ENCODE measurements at places on chromosomes 4 and X.

DNA sequence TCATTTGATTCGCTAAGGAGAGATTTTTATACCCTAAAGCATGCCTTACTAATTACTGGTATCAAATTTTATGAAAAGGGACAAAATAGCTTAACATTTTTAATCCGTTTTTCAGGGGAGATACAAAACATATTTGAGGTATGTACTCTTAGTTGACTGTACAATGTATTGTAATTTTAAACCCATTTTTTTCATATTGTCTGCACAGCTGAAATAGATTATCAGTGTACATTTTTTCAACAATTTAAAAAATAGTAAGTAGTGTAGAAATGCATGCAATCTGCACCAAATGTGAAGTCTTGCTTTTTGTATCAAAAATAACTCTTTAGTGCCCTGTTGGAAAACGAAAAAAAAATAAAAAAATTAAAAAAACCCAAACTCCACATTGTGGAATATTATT is 82.2 kb downstream of the TENM3 start:
- no peak for DNase-seq

GRCh38 chr4:181225616-181226261 is 1017.5 kb upstream of the TENM3 start:
- DNase-seq = no peak

GRCh38 chr4:53986062-53986461 is 78.3 kb downstream of the CHIC2 start:
- no peak for DNase-seq

- DNase-seq = no peak
Measured at GRCh38 chrX:93791304-93791703, 117.3 kb downstream of the FAM133A start.

GRCh38 chr4:184100297-184100885 is 117.3 kb downstream of the ENPP6 start:
- DNase-seq = peak; percentile 46

DNA sequence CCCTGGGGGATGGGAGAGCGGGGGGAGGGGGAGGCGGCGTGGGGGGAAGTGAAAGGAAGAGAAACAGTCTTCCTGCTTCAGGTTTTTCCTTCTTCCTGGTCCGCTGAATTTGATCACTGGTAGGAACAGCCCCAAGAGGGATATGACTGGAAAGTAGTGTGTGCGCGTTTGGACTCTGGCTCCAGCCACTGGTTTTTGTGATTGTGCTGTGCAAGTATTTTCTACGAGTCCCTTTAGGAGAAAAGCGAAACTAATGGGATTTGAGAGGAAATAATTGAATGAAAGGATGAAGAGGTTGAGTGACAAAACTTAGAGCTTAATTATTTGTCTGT is 836 bp downstream of the PRRG1 start:
- DNase-seq = no peak

- DNase-seq = no peak
Measured at GRCh38 chrX:138986866-138987265, 275.3 kb upstream of the FGF13 start.

DNA sequence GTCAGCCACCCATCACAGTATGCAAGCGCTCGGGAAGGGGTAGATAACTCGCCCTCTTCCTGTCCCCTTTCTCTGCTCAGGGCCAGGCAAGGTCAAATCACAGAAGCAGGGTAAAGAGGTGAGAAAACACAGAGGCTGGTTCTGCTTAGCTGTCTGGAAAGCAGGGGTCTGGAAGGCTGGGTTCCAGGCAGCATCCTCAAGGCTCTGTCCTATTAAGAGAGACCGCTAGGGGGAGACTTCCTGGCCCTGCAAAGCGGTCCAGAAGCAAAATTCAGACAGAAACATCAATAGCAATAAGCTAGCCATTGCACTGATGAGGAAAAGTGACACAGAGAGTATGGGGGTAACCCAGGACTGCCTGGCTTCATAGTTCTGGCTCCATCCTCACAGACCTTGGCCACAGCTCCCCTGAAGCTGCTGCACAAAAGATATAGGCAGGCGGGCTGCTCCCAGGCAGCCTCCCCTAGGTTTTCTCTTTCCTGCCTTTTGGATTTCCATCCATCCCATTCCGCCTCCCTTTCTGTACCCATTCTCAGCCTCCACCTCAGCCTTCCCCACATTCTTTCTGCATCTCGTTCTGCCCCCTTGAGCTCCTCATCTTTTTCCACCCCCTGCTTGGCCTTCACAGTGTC is 308.5 kb downstream of the EVC2 start:
- no peak for DNase-seq

DNA sequence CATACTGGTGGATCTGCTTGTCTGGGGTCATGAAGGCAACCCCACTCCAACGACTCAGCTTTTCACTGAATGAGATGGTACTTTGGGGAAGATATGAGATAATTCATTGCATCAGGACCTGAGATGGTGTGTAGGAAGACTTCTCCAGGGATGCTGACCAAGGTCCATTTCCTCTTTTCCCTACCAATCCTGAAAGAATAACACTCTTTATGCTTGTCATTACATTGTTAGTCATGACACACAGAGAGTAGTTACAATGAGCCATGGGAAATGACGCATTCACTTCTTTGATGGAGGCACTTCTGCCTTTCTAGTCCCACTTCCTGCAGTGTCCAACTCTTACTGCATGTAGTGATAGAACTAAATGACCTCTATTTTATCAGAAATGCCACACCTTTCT is 58.6 kb downstream of the AREG start:
- DNase-seq = no peak

DNA sequence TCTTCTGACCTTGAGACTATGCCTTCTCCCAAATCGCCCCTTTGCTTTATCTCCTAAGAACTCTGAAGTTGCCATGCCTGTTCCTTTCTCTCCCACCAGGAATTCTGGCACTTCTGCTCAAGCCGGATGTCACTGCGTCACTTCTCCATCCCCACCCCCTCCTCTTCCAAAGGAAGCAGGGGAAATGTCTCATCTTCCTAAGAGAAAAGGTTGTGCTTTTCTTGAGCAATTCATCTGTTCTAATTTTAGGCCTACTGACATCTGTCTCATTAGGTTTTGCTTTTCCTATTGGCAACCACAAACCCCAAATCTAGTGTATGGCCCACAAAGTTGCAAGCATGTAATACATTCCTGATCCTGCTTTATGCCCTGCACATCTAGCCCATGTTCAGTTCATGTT is 163.1 kb upstream of the PLAC1 start:
- DNase-seq = no peak

- no peak for DNase-seq
Measured at GRCh38 chr4:1082215-1083182, 30.9 kb downstream of the RNF212 start.

DNA sequence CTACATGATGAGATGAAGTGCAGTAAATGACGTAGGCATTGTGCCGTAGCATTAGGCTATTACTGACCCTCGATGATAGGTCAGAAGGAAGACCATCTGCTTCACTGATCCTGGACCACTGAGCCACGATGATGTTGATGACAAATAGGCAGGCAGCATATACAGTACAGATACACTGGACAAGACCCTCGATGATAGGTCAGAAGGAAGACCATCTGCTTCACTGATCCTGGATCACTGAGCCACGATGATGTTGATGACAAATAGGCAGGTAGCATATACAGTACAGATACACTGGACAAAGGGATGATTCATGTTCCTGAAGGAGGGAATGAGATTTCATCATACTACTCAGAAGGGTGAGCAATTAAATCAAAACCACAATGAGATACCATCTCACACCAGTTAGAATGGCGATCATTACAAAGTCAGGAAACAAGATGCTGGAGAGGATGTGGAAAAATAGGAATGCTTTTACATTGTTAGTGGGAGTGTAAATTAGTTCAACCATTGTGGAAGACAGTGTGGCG is 50.9 kb downstream of the BEND4 start:
- DNase-seq = no peak

DNA sequence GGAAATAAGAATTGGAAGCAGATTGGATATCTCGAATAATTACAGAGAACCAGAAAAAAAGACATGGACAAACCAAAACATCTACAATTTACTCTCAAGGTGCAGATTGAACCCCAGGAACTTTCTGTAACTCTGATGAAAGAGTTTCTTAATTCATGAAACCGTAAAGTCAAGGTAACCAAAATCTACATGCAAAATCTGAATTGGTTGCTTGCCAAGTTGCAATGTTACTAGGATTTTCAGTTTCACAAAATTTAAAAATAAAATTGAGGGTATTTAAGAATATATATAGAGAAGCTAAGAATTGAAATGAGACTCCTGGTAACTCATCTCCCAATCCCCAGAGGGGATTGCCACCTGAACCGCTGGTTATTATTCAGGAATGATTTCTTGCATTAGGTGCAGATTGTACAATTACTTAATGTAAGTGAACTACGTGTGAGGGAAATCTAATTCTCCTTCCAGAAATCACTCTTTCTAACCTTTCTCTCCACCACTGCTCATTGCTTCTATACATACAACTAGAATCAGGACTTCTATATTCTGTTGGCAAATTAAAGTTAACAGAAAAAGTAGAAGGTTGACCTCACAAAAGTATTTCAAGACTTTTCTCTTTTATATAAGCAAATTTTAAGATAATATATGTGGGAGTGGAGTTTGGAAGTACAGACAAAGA is 221.5 kb upstream of the NDST4 start:
- DNase-seq = no peak

DNA sequence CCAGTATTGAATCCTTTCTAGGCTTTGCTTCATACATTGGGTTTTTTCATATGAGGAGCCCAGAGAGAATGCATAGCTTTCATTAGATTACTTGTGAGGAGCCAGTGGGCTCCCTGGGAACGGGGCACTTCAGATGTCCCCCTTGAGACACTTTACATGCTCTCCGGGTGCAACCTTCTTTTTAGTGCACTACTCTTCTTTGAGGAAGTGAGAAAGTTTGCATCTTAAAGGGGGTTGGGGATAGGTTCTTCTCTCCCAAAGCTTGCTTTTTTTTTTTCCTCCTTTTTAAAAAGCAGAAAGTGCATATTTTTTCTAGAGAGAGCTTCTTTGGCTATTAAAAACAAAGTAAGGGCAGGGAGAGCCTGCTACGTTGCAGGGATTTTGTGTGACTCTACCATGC is 4.3 kb downstream of the HADH start:
- DNase-seq = no peak

GRCh38 chr4:137647375-137647774 is 115.1 kb upstream of the PCDH18 start:
- DNase-seq = no peak

- no peak for DNase-seq
Measured at GRCh38 chr4:148091896-148092295, 350.3 kb downstream of the NR3C2 start.

DNA sequence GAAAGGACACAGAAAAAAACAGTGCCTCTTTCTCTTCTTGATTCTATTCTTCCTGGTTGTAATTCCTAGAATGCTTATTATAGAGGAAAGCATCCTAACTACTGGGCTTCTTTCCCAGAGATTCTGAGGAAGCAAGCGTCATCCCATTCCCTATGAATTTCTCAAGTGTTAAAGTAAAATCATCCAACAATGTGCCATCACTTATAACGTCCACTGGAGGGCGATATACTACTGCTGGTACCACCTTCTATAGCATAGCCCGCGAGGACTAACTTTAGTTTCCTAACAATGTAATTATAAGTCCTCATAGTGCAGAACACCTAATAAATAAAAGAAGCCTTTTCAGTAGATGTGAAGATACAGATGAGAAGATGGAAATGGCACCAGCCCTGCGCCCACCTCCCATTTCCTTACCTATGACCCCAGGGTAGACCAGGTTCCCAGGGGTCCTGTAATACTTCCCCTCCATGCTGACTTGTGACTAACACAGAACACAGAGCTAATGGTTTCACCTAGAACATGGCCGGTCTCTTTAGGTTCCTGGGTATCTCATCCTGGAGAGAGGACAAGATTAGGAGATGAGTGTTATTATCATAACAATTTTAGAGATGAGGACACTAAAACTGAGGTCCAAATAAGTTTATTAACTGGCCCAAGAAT is 4.2 kb downstream of the CENPVL3 start:
- peak; percentile 7 for DNase-seq

GRCh38 chr4:46450556-46450955 is 60.6 kb upstream of the GABRA2 start:
- no peak for DNase-seq

GRCh38 chrX:85828771-85829170 is 218.6 kb downstream of the CHM start:
- no peak for DNase-seq

DNA sequence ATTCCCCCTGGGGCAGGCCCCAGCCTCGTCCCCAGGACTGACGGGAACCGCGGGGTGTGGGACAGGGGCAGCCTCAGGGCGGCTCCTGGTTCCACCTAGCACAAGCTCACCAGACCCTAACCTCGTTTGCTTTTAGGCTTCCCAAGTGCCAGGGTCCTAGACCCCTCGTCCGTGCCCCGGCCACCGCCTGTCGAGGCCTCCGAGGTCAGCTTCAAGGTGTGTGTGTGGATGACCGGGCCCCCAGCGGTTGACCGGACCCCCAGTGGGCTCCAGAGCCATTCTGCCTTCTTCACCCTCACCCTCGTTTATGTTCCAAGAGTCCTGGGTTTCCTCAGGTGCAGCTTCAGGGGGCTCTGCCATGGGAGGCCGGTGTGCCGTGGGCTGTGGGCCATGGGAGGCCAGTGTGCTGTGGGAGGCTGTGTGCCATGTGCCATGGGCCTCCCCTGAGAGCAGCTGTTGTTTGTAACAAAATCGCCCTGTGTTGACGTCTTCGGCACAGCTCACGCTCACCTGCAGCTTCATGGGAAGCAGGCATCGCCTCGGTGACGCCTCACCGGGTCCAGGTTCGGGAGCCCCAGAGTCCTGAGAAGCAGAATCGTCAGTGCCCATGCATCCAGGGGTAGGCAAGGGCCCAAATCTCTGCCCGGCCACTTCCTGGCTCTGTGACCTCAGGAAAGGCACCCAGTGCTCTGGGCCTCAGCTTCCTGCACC is 43.0 kb upstream of the HMX1 start:
- DNase-seq = no peak

GRCh38 chr4:23213198-23213597 is 520.5 kb downstream of the GBA3 start:
- DNase-seq = no peak

GRCh38 chr4:26806331-26806730 is 54.3 kb upstream of the STIM2 start:
- no peak for DNase-seq

DNA sequence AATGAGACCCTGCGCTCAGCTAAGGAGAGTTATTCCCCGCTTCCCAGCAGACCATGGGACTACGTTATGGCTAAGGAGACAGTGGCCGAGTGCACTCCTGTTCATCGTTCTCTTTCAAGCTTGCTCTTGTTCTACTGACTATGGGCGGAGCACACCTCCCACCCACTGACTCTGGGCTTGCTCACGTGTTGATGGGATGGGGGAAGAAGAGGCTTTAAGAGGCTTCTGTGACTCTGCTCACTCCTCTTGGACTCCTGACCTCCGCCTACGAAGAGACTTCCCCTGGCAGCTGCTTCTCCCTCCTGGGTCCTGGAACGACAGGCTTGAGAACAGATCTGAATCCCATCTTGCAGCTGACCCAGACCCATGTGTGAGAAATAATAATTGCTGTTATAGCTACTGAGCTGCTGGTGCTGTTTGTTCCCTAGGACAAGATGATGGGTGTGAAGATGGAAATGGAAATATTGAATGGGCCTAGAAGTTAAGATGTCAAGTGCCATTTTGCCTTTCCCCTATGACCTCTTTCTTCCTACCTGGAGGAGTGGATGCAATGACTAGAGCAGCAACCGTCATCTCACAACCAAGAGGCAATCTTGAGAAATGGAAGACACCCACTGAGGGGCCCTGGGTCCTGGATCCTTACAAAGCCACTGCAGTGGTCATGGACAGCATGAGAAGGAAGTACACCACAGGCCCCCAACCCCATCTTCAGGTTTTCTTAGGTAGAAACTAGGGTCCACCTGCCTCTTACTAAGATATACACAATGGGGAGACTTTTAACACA is 38.7 kb upstream of the IRAK1 start:
- DNase-seq = no peak

Data from activated CD4-positive, alpha-beta T cell treated with anti-CD3 and anti-CD28 coated beads, Interleukin-2, amount 10 ng/mL, durations not matched to agents 7 days and 5 days (primary cell).